CD4-positive, alpha-beta T cell treated with Interleukin-2 at 100 ng/mL for 4 hours (primary cell): ENCODE measurements at places on chromosomes 11 and 22.

- no peak for DNase-seq
Measured at GRCh38 chr11:1337647-1338007, 28.2 kb upstream of the TOLLIP start.

GRCh38 chr11:47863189-47863897 is 15.2 kb upstream of the NUP160 start:
- peak; percentile 59 for DNase-seq

DNA sequence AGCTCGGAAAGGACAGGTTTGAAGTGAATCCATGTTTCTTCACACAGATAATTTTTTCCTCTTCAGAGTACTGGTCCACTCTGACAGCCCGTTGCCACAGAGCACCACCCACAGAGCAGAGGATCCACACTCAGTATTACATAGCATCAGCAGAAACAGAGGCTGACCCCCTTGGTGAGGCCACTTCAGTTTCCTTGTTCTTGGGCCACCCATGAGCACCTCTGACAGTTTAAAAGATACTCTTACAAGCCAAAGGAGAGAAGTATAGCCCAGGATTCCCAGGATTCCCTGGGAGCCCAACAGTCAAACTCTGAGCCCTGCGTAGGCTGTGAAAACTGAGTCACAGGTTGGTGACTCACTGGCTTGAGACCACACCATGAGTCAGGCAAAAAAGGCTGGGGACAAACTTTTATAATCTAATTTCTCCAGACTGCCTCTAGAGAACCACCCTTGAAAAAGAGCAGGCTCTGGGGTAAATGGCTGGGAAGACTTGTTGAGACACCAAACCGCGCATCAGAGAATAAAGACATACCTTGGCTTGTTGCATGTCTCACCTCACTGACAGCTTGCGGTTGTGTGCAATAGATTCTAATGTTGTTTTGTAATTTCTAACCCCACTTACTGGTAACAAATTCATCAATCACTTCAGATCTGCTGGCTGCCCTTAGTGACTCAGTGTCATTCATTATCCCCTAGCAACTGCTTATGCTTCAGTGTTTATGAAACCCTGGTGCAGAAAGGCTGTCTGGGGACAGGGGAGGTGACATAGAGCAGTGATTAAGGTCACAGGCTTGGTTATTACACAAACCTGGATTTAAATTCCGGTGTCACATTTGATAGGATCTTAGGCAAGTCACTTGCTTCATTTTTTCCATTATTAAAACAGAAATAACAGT is 56.9 kb upstream of the PRSS23 start:
- DNase-seq, result no peak

DNA sequence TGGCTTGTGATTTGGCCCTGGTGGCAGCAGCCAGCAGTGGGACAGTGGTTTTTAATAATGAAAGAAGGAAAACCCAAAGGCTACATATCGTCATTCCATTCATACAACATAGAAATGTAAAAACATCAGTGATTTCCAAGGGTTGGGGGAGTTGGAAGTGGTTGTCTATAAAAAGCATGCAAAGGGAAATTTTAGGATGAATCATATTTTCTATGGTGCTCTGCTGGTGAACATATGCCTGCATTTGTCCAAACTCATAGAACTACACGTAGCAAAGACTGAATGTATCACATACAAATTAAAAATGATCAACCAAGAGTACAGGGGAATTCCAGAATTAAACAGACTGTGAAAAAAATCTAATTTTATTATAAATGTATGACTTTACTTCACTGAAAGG is 11.1 kb downstream of the OR5B3 start:
- no peak for DNase-seq

- DNase-seq, result no peak
Measured at GRCh38 chr22:31398231-31398630, 1.2 kb upstream of the DRG1 start.

GRCh38 chr22:41302811-41303210 is 1.5 kb downstream of the ZC3H7B start:
- no peak for DNase-seq

DNA sequence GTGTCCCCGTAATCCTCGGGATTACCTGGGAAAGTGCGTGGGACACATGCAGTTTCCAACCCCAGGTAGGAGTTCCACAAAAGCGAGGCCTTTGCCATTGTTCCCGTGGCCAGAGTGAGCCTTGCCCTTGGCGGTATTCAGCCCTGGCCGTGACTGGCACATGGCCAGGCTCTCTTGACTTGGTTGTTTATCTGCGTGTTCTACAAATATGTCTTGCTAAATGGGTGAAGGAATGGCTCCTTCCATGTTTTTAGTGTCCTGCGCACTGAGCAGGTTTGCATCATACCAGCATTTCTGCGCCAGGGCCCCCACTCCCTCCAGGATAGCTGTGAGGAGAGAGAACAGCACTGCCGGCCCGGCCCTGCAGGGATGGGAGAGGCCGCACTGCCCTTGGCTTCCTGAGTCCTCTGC is 20.0 kb downstream of the POLR3H start:
- DNase-seq, result no peak

- no peak for DNase-seq
Measured at GRCh38 chr22:37519268-37520195, at the start of gene CARD10. TSS of gene CARD10 (minus strand) at chr22:37519415. CDS start at chr22:37519200, 215 bp downstream.

- DNase-seq, result no peak
Measured at GRCh38 chr11:69509846-69510390, 28.5 kb downstream of the LINC01488 start.

GRCh38 chr11:64885367-64886286 is 7.2 kb upstream of the EHD1 start:
- peak; percentile 69 for DNase-seq

GRCh38 chr11:74154620-74155281 is 16.1 kb downstream of the C2CD3 start:
- no peak for DNase-seq

DNA sequence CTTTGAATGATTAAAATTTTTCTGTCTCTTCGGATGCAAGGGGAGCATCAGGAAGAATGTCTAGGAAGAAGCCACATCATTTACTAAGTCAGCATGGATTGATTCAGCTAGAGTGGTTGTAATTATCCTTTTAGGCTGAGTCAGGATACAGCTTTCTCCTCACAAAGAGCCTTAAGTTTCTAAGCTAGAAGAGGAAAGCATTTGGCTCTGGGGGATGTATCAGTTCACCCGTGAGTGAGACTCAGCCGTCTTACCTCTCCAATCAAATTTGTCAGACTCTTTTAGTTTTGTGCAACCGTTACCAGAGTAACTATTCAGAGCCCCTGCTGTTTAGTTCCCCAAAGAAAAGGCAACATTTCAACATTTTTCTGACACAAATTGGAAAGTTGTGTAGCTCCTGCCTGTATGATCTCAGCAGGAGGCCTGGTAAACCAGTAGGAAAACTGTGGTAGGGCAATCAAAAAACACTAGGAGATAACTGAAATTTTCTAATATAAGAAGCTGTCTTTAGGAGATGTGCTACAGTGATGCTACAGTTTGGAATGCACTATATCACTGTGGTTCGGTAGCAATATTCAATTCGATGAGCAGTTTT is 432.4 kb upstream of the LUZP2 start:
- DNase-seq, result no peak

- no peak for DNase-seq
Measured at GRCh38 chr11:110513846-110514437, 84.2 kb downstream of the FDX1 start.

DNA sequence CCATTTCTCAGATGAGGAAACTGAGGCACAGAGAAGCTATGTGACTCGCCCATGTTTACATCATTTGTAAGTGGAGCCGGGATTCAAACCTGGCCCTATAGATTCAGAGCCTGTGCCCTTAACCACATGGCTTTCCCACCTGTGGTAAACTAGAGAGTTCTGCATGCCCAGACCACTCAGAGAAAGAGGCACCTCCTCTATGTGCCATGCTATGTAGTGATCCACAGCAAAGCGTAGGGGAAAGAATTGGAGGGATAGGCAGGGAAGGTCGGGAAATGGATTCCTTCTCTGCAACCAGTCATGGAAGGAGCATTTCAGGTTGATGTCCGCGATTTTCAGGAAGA is 15.4 kb upstream of the POU2AF2 start:
- DNase-seq, result no peak

- no peak for DNase-seq
Measured at GRCh38 chr22:20654343-20655208, 119.3 kb upstream of the SERPIND1 start.

- DNase-seq, result peak; percentile 11
Measured at GRCh38 chr11:129825380-129825779, 9.7 kb downstream of the TMEM45B start.

- no peak for DNase-seq
Measured at GRCh38 chr11:76885390-76886097, 24.8 kb downstream of the ACER3 start.

DNA sequence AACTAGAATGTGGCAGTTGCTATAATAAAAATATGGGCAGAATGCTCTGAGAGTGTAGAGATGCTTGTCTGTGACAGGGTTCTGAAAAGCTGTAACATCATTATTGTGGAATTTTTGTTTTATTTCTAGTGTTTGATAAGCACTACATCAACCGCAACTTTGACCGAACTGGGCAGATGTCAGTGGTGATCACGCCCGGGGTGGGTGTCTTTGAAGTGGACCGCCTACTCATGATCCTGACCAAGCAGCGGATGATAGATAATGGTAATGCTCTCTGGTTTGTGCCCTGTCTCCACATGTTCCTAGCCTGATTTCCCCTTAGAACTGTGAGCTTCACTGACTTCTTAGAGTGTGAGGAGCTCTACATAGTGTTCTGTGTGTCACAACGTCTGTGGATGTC is 48.8 kb downstream of the DEPDC5 start:
- no peak for DNase-seq

GRCh38 chr11:15882876-15883454 is 473.4 kb downstream of the SOX6 start:
- DNase-seq, result no peak

DNA sequence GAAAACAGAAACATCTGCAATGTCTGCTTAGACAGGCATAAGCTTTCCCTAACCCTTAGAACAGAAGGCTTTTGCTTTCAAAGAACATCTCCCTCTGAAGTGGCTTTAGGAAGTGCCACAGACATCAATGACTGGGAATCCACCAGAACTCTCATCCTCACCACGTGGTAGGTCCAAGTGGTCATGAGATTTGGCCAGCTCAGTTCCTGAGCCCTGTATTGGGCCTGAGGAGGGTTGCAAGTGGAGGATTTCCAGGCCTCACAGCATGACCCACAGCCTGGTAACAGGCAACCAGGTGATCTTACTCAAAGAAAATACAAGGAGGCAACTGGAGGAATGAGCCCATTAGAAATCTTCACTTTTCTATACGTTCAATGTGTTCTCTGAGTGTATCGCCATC is 1.6 kb downstream of the CASP1 start:
- DNase-seq, result no peak
